ENCODE measurements at places on chromosomes 7 and 10. TPM values are rescaled to one million over a fixed set of nuclear protein-coding genes. Genes with fewer than 3 reads are reported as not detected.

- no peak for DNase-seq
Observed at GRCh38 chr7:94042381-94042780, 38.2 kb upstream of the BET1 start.

DNA sequence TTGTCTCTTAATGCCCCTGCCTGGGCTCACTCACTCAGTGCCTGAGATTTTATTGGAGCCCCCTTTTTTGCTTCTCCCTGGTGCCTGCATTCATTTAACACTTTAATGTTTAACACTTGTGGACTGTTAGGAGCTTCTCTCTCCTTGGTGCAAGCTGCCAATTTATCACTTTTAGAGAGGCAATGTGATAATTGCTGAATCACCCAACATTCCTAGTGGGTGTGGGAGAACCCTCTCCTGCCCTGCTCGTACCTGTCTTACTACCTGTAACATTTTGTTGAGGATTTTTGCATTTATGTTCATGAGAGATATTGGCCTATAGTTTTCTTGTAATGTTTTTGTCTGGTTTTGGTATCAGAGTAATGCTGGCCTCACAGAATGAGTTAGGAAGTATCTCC is 13.2 kb downstream of the STAM start:
- no peak for DNase-seq

DNA sequence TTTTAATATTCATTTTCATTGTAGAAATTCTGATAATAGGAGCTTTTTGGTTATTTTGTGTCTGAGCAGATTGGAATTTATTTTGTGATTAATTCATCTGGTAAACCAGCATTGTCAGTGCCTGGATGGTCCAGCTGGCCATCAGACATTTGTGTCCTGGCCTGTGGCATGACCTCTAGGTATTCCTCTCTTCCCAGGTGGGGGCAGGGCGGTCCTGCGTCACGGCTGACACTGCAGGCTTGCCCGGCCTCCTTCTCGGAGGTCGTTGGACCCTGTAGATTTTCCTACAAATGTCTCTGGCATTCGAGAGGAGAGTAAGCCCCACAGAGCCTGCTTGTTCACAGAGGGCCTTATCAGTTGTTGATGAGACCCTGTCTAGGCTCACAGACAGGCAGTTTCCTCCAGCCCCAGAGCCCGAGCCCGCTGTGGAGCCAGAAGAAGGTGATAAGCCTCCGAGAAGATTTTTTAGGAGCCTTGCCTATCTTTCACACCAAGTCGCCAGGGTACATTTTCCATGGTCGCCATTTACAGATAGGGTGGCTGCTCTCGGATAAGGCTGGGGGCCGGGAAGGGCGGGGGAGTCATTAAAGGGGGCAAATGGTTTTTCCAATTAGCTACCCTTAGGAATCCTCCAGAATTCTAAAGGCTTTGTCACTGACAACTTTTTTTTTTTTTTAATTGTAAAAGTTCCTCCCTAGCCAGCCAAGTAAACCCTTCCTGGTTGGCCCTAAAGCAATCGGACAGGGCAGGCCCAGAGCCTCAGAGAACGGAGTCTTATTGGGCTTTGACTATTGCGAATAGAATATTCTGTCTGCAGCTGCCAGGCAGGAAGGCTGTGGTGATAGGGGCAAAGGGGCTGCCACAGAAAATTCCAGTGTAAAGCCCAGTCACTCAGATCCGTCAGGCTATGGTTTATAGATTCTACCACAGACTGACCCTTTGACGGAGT is 78.1 kb upstream of the TBX20 start:
- DNase-seq: no peak

GPR146 gene
- 5.2 TPM for total RNA-seq

PAPOLB gene
- not detected for total RNA-seq

PILRA gene
- 2.2 TPM for total RNA-seq

TAS2R3 gene
- total RNA-seq: 1.3 TPM

Data from hepatocyte (in vitro differentiated cells).